ENCODE measurements at places on chromosomes 12 and 14.

- no peak for DNase-seq
These were observed 17.4 kb downstream of the SDSL start for GRCh38 chr12:113439606-113440030.

- no peak for DNase-seq
These were observed 45.5 kb downstream of the B4GALNT3 start for GRCh38 chr12:505221-505620.

GRCh38 chr12:57726884-57727757 lies 11.4 kb downstream of the AGAP2 start:
- no peak for DNase-seq

DNA sequence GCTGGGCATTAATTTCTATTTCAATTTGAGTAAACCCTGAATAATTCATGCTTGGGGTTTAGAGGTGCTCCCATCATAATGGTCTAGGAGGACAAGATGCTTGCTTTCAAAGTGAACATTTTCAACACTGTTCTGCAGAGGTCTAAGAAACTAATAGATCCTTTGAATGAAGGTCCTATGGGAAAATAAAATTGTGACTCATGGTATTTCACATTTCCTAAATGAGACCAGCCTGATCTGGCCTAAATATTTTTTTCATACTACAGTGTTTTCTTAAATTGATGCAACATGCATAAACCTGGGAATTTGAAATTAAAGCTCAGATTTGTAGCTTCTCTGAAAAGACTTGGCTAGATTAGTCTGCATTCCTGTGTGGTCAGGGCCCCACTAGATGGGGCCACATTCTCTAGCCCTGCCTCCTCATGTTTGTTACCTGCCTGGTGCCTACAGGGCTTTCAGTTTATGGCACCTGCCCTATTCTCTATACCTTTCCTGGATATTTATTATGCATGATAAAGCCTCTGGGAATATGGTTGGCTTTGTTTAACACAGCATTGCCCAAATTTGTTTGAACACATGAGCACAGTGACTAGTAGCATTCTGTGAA lies 112.7 kb downstream of the METTL25 start:
- no peak for DNase-seq

GRCh38 chr12:97681612-97682504 lies 219.3 kb downstream of the RMST start:
- no peak for DNase-seq

DNA sequence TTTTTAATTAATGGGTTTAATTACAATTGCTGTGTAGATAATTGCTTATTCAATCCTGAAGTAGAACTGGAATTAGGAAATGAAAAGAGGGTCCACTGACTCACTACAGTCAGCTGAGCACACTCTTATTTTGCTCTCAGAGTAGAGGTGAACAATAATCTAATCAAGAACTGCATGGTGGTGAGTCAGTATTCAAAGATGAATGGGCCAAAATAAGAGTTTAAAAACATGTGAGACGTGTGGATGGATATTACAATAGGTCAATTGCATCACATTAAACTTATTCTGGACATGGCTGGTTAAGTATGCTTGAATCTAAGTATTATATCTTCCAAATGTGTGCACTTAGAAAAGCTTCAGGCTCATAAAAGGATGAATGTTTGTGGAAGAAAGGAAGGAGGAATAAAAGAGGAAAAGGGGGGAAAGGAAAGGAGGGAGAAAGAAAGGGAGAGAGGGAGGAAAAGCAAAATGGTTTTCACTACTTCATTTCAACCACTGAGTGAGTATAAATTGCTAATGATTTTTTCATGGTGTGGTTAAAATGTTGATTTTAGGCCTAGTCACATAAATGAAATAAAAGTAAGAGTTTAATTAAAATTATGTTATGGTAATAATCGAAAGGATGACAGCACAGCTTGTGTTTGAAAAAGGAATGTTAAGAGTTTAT lies 27.0 kb upstream of the EEA1 start:
- DNase-seq = no peak

DNA sequence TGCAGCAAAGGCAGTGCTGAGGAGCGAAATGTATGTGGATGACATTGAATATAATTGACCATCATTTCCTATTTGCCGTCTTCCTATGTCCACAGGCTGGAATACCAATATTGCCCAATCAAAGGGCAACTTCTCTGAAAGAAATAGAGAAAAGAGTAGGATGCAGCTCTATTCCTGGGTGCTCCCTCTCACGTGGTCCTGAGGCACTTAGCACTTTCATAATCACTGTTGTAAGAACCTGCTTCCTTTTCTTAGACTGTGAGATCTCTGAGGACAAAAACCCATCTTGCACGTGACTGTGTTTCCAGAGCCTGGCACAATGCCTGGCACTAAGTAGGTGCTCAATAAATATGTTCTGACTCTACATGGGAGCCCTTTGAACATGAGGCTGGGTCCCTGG lies 122.7 kb upstream of the CPM start:
- DNase-seq = no peak

Data from NCI-H2081 treated with DMSO at 0.1 percent for 48 hours (cell line).